ENCODE measurements at places on chromosomes 11 and 22.

DNA sequence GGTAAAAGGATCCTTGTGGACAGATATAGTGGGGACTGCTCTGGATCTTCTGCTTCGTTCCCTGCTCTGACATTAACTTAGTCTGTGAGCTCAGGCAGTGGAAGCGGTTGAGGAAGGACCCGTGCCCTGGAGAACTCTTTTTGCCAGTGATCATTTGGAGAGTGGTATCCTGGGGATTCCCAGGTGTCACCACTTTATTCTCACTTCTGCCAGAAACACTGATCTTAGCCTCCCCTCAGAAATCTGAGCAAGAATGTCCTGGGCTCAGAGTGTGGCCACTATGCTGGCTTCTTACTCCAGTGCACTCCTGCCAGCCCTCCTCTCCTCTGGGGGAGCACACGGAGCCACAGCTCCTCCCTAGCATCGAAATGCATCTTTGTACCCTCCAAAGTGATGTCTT lies 7.6 kb upstream of the PHOX2A start:
- no peak for DNase-seq

DNA sequence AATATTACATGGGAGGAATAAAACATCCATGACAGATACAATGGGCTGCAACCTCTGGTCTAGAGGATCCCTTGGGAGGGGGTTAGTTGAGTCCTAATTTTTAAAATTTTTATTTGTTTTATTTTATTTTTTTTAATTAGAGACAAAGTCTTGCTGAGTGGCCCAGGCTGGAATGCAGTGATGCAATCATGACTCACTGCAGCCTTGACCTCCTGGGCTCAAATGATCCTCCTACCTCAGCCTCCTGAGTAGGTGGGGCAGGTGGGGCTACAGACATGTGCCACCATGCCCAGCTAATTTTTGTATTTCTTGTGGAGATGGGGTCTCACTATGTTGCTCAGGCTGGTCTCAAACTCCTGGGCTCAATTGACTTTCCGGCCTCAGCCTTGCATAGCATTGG lies 43.1 kb downstream of the FDX1 start:
- no peak for DNase-seq

DNA sequence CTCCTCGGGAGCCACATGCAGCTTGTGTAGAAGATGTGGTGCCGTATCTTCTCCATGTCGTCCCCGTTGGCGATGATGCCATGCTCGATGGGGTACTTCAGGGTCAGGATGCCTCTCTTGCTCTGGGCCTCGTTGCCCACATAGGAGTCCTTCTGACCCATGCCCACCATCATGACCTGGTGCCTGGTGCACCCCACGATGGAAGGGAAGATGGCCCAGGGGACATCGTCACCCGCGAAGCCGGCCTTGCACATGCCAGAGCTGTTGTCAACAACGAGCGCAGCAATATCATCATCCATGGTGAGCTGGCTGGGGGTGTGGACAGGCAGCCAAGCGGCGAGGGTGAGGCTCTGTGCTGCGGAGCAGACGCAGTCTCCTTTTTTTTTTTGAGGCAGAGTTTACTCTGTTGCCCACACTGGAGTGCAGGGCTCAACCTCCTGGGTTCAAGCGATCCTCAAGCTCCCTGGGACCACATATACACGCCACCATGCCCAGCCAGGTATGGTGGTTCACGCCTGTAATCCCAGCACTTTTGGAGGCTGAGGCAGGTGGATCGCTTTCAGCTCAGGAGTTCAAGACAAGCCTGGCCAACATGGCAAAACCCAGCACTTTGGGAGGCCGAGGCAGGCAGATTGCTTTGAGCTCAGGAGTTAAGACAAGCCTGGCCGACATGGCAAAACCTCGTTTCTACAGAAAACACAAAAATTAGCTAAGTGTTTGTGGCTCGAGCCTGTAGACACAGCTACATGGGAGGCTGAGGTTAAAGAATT lies 17.3 kb upstream of the EP300 start:
- DNase-seq, result no peak

- DNase-seq, result no peak
These were observed 68.5 kb downstream of the SCUBE1 start for GRCh38 chr22:43274595-43275240.

Measured in T-helper 1 cell (primary cell).